Stimulated activated CD8-positive, alpha-beta memory T cell treated with anti-CD3 and anti-CD28 coated beads, Interleukin-2, amount 100 ng/mL, for 1 hour (primary cell): ENCODE measurements at places on chromosomes 2 and 18.

- no peak for DNase-seq
Measured at GRCh38 chr2:34423301-34423700, 824.2 kb upstream of the FAM98A start.

- no peak for DNase-seq
Measured at GRCh38 chr18:36635414-36636096, 193.2 kb downstream of the TPGS2 start.

GRCh38 chr2:5453220-5454050 lies 238.7 kb upstream of the SOX11 start:
- DNase-seq = no peak

DNA sequence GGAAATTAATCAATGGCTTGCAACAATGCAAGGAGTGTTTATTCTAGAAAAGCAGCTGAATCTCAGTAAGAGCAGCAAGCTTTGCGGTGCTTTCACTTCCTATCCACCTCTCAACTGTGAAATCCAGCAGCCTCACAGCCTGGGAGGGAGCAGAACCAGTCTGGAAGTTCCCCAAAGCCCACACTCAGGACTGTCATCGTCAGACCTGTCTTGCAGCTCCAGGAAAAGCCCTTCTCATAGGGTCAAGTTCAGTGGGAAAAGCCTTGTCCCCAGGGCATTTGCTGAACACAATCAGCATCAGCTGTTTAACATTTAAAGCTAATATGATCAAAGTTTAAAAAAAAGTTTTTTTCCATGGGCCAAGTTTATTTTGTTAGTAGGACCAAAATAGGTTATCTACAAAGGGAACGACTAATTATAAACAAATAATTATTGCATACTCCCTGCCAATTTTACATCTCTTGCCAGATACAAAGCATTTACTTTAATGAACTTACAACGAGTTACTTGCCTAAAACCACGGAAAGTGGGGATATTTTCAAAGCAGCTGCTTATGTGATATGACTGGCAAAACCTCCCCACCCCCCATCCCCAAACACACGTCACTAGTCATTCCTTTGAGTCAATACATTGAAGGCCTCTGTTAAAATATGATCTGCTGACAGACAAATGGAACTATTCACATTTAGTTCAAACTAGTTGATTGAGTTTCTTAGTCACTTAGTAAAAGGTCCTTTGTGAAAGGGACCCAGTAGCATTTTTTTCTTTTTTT lies 36.8 kb downstream of the PARD6G start:
- DNase-seq = no peak

DNA sequence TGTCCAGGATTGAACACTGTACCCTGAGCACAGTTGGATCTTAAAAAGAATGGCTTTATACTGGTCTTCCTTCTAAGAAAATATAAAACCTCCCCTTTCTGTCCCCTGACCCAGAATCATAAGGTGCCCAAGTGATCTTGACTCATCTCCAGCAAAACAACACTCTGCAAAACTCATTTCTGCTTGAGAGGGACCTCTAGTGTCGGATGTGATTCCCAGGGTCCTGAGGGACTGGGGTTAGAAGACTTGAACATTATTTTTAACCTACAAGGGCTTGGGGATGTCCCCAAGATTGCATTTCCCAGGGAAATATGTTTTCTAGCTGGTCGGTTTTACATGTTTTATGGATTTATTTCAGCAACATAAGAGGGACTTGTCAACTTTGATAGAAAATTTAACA lies 1318.5 kb upstream of the CELF4 start:
- no peak for DNase-seq

GRCh38 chr2:47257946-47258348 lies 102.8 kb upstream of the STPG4 start:
- DNase-seq = no peak

GRCh38 chr2:183024339-183025095 lies 13.7 kb downstream of the NCKAP1 start:
- no peak for DNase-seq

DNA sequence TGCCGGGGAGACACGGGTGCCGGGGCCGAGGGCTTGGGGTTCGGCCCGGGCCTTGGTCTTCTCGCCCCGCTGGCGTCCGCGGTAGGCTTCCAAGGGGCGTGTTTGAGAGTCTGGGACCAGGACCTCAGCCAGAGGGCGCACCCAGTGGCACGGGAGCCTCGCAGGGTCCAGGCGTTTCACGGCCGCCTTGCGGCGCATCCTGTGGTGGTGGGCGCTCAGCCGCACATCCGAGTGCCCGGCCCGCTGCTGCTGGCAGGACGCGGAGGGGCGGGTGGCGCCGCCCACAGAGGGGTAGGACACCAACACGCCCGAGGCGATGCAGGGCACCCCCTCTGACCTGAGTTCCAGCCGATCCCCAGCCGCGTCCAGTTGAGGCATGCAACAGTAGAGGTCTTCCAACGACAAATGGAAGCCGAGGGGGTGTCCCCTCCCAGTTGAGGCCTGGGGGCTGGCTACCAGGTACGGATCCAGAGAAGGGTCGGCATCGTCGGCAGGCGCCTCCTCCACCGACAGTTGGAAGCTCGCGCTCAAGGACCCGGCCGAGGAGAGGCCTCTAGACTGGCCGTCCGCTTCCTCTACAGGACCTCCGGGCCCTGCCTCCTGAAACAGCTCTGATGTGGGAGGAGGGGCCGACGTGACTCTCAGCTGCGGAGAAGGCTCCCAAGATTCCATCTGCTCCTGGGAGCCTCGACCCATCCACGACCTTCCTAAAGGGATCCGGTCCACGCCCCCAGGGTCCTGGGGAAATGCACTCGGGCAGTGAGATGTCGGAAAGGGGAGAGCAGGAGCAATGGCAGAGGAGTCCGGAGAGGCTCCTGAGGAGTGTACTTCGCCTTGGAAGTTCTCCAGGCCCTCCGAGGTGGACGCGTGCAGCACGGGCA lies 6.3 kb downstream of the C2orf81 start:
- no peak for DNase-seq

- DNase-seq = no peak
Measured at GRCh38 chr2:112891385-112891831, 19.6 kb upstream of the IL37 start.

- no peak for DNase-seq
Measured at GRCh38 chr2:11004199-11004598, 92.5 kb downstream of the KCNF1 start.

- no peak for DNase-seq
Measured at GRCh38 chr2:10441948-10442347, 6.2 kb downstream of the ODC1 start.

GRCh38 chr2:236550701-236551465 lies 18.7 kb upstream of the ACKR3 start:
- DNase-seq = no peak

DNA sequence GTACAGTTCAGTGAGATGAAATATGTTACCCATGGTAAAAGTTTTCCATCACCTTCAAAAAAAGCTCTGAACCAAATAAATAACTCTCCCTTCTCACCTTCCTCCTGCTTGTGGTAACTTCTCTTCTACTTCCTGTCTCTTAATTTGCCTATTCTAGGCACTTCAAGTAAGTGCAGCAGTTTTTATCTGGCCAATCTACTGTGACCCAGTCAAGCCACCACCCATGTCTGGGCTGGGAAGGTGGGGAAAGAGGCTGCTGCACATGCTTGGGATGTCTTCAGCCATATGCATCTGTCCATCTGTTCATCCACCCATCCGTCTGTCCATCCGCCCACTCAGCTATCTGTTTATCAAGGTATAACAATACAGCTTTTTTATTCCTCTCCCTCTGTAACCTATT lies 31.6 kb downstream of the ZNF532 start:
- DNase-seq = no peak

GRCh38 chr18:8063733-8064132 lies 496.6 kb downstream of the PTPRM start:
- DNase-seq = no peak

GRCh38 chr2:233912691-233913423 lies 4.3 kb upstream of the TRPM8 start:
- no peak for DNase-seq

GRCh38 chr18:65755616-65756015 lies 4.8 kb downstream of the CDH7 start:
- no peak for DNase-seq

GRCh38 chr2:221016551-221016950 lies 555.6 kb downstream of the EPHA4 start:
- no peak for DNase-seq

GRCh38 chr2:209525834-209526281 lies 102.0 kb downstream of the MAP2 start:
- DNase-seq = no peak

- DNase-seq = no peak
Measured at GRCh38 chr2:40797120-40797519, 345.2 kb upstream of the SLC8A1 start.

GRCh38 chr2:231685349-231686191 lies 22.8 kb upstream of the PTMA start:
- no peak for DNase-seq

DNA sequence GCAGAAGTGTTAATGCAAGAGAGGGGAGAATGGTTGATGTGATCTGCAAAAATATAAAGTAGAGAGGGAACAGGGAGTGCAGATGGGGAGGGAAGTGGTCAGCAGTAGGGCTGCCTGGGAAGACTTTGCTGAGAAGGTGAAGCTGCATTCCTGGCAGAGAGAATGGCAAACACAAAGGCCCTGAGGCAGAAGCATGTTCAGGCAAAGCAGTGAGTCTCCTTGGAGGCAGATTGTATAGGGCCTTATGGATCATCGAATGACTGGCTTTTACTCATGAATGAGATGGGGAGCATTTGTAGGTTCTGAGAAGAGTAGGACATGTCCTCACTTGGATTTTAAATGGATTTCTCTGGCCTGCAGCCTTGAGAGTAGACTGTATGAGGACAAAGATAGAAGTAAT lies 9.5 kb downstream of the ITGA6 start:
- DNase-seq = no peak

GRCh38 chr18:48933578-48934414 lies 17.0 kb downstream of the SMAD7 start:
- no peak for DNase-seq

DNA sequence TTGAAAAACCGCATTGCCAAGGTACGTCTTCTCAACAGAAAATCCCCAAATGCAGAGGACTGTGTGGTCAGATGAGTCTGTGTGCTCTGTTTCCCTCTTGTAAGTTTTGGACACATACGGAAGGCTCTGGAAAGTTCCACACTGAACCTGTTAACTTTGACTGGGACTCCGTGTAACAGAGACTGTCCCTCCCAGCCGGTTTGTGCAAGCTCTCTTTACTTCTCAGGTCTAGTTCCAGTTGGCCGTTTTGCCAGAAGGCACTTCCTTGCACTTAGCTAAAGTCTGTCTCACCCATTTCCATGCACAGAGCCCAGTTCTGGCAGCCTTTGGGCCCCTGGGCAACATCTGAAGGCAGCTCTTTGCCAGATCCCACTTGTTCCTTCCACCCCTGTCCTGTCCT lies 22.0 kb downstream of the EFHD1 start:
- no peak for DNase-seq

- no peak for DNase-seq
Measured at GRCh38 chr2:71560638-71561011, 107.3 kb downstream of the DYSF start.

GRCh38 chr2:160289126-160289525 lies 89.1 kb upstream of the ITGB6 start:
- DNase-seq = no peak

- no peak for DNase-seq
Measured at GRCh38 chr2:136404925-136405324, 287.0 kb upstream of the CXCR4 start.

GRCh38 chr2:39289609-39290008 lies 45.8 kb upstream of the CDKL4 start:
- DNase-seq = no peak

DNA sequence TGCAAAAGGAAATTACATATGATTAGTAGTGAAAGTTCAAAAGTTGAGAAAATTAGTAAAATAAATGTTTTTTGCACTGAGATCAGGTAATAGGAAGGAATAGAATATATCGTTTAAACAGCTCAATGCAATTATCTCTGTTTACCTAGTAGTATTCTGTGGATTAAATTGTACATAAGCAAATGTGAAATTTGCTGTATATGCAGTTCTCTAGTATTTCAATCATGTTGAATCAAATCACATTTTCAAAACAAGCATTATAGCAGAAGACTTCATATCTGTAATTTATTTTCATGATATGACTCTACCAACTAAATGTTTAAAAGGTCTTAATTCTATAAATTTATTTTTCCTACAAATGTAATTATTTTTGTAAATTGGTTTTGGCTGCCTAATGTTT lies 31.6 kb downstream of the ITPRID2 start:
- DNase-seq = no peak

GRCh38 chr2:216029416-216030129 lies 16.2 kb upstream of the MREG start:
- DNase-seq = no peak

- no peak for DNase-seq
Measured at GRCh38 chr2:72932045-72932740, 14.9 kb downstream of the EMX1 start.

DNA sequence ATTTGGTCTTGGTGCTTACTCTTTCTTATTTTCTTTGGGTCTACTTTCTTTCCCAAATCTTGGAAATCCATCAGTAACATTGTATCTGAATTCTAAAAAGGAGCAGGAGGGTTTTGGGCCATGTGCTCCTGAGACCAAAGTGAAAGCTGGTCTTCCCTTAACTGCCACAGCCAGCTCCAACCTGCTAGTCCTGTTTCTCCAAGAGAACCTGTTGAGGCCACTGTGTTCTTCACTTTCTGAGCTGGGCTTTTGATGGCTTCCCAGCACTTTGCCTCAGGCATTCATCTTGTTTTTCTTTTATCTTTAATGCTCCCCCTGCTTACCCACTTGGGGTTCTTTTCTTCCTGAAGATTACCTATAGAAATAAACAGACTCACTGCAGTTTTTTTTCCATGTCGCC lies 53.3 kb downstream of the ARHGAP28 start:
- no peak for DNase-seq

DNA sequence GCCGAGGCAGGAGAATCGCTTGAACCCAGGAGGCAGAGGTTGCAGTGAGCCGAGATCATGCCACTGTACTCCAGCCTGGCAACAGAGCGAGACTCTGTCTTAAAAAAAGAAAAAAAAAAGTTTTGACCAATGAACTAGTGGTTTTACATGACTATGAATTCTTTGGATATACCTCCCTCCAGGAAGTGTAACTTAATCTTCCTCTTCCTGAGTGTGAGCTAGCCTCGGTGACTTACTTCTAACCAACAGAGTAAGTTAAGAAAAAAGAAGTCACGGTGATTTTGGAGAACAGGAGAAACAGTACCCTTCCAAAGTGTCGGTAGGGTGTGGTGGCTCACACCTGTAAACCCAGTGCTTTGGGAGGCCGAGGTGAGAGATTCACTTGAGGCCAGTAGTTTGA lies 7.1 kb downstream of the TIA1 start:
- no peak for DNase-seq

DNA sequence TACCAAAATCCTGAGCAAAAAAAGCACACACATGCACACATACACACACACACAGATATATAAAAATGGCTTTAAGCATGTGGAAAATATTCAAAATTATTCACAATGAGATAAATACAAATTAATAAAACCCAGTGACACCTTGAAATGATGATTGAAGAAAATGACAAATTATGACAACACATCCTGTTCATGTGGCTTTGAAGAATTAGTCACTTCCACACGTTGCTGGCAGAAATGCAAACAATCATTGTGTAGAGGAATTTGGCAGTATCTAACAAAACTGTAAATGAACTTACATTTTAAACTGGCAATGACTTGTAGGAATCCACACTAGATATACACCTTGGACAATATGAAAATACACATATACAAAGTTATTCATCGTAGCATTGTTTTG lies 95.8 kb upstream of the RGPD4 start:
- no peak for DNase-seq
